ENCODE measurements at places on chromosomes 2 and 18. TPM values are rescaled to one million over a fixed set of nuclear protein-coding genes. Genes with fewer than 3 reads are reported as not detected.

IL36B gene
- not detected for total RNA-seq

ANKRD39 gene
- 42.6 TPM for total RNA-seq

SNRNP200 gene
- total RNA-seq = 182 TPM

PRR30 gene
- not detected for total RNA-seq

AOX1 gene
- 0.20 TPM for total RNA-seq

Data from activated CD8-positive, alpha-beta memory T cell treated with anti-CD3 and anti-CD28 coated beads, Interleukin-2, amount 10 ng/mL, durations not matched to agents 7 days and 5 days (primary cell).